ENCODE measurements at places on chromosomes 2 and 18. TPM values are rescaled to one million over a fixed set of nuclear protein-coding genes. Genes with fewer than 3 reads are reported as not detected.

The OTOF gene
- total RNA-seq, result 1.7 TPM

The ACTG2 gene
- total RNA-seq, result 1.3 TPM

GRCh38 chr2:240431661-240432424 lies 3.6 kb upstream of the GPC1 start:
- DNase-seq, result peak; percentile 9
- no peaks in the 10 kb centered on the region for H3K27me3 ChIP-seq
- H3K36me3 ChIP-seq, result no peaks in the 10 kb centered on the region
- H3K4me1 ChIP-seq, result peaks cover 6% of the 10 kb centered on the region
- H3K4me3 ChIP-seq, result no peak overlapping the region

The BIN1 gene
- 25.0 TPM for total RNA-seq

The ARHGEF33 gene
- 6.2 TPM for total RNA-seq

The DCDC2C gene
- total RNA-seq, result 10.6 TPM

The GLI2 gene
- total RNA-seq, result 16.5 TPM

DNA sequence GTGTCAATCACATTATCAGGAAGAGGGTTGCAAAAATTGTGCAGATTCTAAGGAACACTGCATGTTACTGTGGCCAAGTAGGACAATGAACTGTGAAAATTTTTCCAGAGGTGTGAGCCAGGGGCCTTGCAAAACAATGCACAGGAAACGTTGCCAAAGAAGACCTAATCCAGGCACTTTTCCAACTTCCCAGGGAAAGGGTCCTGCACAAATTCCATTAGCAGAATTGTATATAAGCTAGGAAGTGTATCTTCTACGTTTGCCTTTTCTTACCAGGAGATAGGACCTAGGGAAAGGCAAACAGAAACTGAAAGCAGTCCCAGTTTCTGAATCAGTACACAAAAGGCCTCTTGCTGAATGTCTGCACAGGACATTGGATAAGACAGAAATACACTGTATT lies 1888.3 kb upstream of the CELF4 start:
- H3K4me1 ChIP-seq, result peaks cover 4% of the 10 kb centered on the region
- no peak for DNase-seq
- H3K27me3 ChIP-seq, result no peaks in the 10 kb centered on the region
- H3K27ac ChIP-seq, result no peak overlapping the region
- H3K4me3 ChIP-seq, result no peak overlapping the region

The MBOAT2 gene
- 24.8 TPM for total RNA-seq

- no peak overlapping the region for H3K4me3 ChIP-seq
- H3K4me1 ChIP-seq, result no peaks in the 10 kb centered on the region
- no peak for DNase-seq
- no peaks in the 10 kb centered on the region for H3K27me3 ChIP-seq
- no peaks in the 10 kb centered on the region for H3K36me3 ChIP-seq
These were observed 4.9 kb upstream of the FIGLA start for GRCh38 chr2:70795164-70795995.

GRCh38 chr2:231571661-231572191 lies 20.9 kb upstream of the TEX44 start:
- H3K27ac ChIP-seq, result no peak overlapping the region
- H3K4me1 ChIP-seq, result no peaks in the 10 kb centered on the region
- no peak for DNase-seq

DNA sequence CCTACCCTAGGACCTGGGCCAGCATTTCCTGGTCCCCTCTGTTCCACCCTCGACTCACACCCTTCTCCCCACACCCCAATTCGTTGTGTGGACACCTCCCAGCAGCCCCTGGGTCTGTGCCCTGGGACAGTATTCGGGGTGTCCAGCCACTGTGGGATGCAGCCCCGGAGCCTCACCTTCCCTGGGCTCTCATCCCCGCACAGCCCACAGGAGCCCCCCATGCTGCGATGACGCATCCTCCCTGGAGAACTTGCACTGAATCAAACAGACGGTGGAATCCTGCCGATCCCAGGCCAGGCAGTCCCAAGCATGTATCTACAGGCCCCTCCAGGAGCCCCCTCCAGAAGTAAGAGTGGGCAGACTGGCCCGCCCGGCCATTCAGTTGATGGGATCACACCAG lies 9.7 kb downstream of the ITM2C start:
- no peaks in the 10 kb centered on the region for H3K27me3 ChIP-seq
- H3K4me1 ChIP-seq, result peaks cover 3% of the 10 kb centered on the region
- H3K27ac ChIP-seq, result no peak overlapping the region
- no peak for DNase-seq

The ILKAP gene
- total RNA-seq, result 65.3 TPM

- no peak for DNase-seq
- H3K4me1 ChIP-seq, result no peaks in the 10 kb centered on the region
- no peak overlapping the region for H3K4me3 ChIP-seq
- no peaks in the 10 kb centered on the region for H3K27me3 ChIP-seq
These were observed 113.3 kb upstream of the FOSL2 start for GRCh38 chr2:28279371-28279770.

The HOXD13 gene
- 0.31 TPM for total RNA-seq

DNA sequence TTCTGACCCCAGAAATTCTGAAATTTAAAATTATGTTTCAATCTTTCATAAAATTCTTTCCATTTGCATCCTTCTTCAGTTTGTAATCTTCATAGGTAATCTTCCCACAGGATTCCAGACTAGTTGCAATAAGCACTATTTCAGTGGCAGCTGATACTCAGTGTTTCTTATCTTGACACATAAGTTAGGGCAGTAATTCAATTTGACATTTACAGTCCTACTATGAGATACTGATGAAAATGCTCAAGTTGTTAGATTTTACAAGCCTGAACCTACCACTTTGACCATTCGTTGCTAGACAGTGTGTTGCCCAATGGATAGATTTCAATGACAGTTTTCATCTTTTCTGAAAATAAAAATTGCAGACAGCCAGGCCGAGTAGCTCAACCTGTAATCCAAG lies 10.4 kb downstream of the METTL21A start:
- H3K4me3 ChIP-seq, result no peak overlapping the region
- H3K27ac ChIP-seq, result no peak overlapping the region
- H3K27me3 ChIP-seq, result no peaks in the 10 kb centered on the region
- H3K36me3 ChIP-seq, result no peaks in the 10 kb centered on the region
- DNase-seq, result no peak

- peaks cover 5% of the 10 kb centered on the region for H3K4me1 ChIP-seq
- H3K27ac ChIP-seq, result no peak overlapping the region
- no peaks in the 10 kb centered on the region for H3K27me3 ChIP-seq
- no peaks in the 10 kb centered on the region for H3K36me3 ChIP-seq
- peak; percentile 44 for DNase-seq
These were observed 29.2 kb upstream of the POMC start for GRCh38 chr2:25197336-25198208.

DNA sequence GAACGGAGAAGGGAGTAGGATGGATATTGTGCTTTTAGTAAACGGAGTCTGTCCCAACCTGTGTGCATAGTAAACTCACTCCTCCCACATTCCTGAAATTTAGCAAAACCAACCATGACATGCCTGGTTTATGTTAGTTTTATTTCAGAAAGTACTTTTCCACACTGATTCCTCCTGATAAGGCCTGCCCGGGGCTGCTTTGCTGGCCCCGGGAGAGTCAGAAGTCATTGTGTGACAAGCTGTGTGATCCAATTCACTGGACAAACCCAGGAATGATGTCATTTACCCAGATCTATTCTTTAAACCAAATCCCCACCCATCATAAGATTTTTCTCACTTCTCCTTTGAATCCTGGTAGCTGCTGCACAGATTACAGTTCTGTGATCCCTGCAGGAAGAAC lies 109.0 kb downstream of the SETBP1 start:
- no peak for DNase-seq
- H3K27ac ChIP-seq, result no peak overlapping the region
- H3K36me3 ChIP-seq, result no peaks in the 10 kb centered on the region
- no peak overlapping the region for H3K4me3 ChIP-seq

DNA sequence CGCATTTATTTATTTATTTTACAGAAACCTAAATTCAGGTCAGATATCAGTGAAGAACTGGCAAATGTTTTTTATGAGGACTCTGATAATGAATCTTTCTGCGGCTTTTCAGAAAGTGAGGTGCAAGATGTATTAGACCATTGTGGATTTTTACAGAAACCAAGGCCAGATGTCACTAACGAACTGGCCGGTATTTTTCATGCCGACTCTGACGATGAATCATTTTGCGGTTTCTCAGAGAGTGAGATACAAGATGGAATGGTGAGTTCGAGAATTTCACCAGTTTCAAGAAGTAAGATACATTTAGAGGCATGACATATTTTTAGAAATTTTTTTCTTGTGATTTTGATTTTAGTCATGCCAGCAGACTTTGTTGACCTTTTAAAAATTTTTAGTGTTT lies 4.6 kb downstream of the CDCA7 start:
- DNase-seq, result no peak
- no peak overlapping the region for H3K4me3 ChIP-seq
- no peaks in the 10 kb centered on the region for H3K27me3 ChIP-seq
- H3K27ac ChIP-seq, result no peak overlapping the region
- H3K36me3 ChIP-seq, result no peaks in the 10 kb centered on the region

GRCh38 chr2:10524341-10524740 lies 76.2 kb upstream of the ODC1 start:
- H3K27me3 ChIP-seq, result no peaks in the 10 kb centered on the region
- no peaks in the 10 kb centered on the region for H3K36me3 ChIP-seq
- H3K4me1 ChIP-seq, result no peaks in the 10 kb centered on the region
- H3K4me3 ChIP-seq, result no peak overlapping the region
- no peak overlapping the region for H3K27ac ChIP-seq

The UGT1A7 gene
- total RNA-seq, result 0.19 TPM

DNA sequence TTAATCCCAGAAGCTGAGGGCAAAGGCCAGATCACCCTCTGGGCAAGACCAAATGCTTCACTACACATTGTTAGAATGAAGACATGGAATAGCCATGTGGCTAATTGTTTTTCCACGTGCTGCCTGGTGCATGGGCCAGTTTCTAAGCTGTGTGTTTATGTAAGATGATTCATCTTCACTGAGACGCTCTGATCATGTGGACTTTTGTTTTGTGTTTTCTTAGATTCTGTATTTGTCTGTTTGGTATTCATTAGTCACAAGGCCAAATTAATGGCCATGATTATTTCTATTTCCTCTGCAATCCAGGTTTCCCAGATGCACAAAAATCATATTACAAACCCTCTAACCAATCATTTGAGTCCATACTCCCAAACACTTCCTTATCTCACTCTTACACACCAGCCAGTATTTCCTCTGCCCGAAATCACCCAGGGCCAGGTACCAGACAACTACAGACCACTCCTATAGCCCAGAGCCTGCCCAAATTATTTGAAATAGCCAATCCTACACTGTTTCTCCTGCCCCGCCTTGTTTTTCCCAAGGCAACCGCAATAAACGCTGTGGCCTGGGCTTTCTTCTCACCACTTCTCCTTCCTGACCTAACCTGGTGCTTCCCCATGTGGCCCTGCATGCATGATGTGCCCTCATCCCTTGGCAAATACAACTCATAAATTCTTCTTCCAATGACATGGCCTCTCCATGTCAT lies 94.2 kb upstream of the SP3 start:
- no peaks in the 10 kb centered on the region for H3K36me3 ChIP-seq
- H3K27ac ChIP-seq, result no peak overlapping the region
- H3K4me3 ChIP-seq, result no peak overlapping the region
- no peak for DNase-seq
- no peaks in the 10 kb centered on the region for H3K27me3 ChIP-seq

GRCh38 chr18:52523566-52523965 lies 183.6 kb downstream of the DCC start:
- no peaks in the 10 kb centered on the region for H3K36me3 ChIP-seq
- no peak for DNase-seq
- H3K4me3 ChIP-seq, result no peak overlapping the region
- H3K27me3 ChIP-seq, result no peaks in the 10 kb centered on the region
- no peak overlapping the region for H3K27ac ChIP-seq
- no peaks in the 10 kb centered on the region for H3K4me1 ChIP-seq

GRCh38 chr18:58512648-58513588 lies 116.0 kb downstream of the ALPK2 start:
- no peak for DNase-seq
- no peaks in the 10 kb centered on the region for H3K4me1 ChIP-seq
- no peak overlapping the region for H3K27ac ChIP-seq
- H3K36me3 ChIP-seq, result no peaks in the 10 kb centered on the region
- no peaks in the 10 kb centered on the region for H3K27me3 ChIP-seq
- H3K4me3 ChIP-seq, result no peak overlapping the region

GRCh38 chr2:199315299-199316179 lies 142.2 kb downstream of the SATB2 start:
- no peak overlapping the region for H3K4me3 ChIP-seq
- H3K36me3 ChIP-seq, result no peaks in the 10 kb centered on the region
- H3K4me1 ChIP-seq, result no peaks in the 10 kb centered on the region

The CFC1 gene
- total RNA-seq, result 2.3 TPM

DNA sequence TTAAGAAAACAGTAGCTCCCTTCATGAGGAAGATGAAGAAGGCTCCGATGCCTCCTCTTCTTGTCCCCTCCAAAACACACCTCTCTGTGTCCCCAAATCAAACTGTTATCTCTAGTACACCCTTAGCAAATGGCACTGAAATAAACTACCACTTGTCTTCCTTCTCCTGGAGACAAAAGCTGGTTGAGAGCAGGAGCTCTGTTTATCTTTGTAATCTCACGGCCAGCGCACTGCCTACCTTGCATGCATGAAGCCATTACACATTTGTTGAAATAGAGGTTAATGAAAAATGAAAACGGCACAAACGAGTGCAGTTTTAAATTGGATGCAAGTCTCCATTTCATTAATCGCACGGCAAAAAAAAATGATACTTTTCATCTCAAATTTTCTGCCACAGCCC lies 113.7 kb downstream of the EPB41L3 start:
- DNase-seq, result no peak
- H3K27me3 ChIP-seq, result no peaks in the 10 kb centered on the region

GRCh38 chr2:172623249-172623965 lies 67.5 kb downstream of the PDK1 start:
- H3K4me3 ChIP-seq, result no peak overlapping the region
- H3K27me3 ChIP-seq, result no peaks in the 10 kb centered on the region
- no peak overlapping the region for H3K27ac ChIP-seq
- DNase-seq, result no peak

DNA sequence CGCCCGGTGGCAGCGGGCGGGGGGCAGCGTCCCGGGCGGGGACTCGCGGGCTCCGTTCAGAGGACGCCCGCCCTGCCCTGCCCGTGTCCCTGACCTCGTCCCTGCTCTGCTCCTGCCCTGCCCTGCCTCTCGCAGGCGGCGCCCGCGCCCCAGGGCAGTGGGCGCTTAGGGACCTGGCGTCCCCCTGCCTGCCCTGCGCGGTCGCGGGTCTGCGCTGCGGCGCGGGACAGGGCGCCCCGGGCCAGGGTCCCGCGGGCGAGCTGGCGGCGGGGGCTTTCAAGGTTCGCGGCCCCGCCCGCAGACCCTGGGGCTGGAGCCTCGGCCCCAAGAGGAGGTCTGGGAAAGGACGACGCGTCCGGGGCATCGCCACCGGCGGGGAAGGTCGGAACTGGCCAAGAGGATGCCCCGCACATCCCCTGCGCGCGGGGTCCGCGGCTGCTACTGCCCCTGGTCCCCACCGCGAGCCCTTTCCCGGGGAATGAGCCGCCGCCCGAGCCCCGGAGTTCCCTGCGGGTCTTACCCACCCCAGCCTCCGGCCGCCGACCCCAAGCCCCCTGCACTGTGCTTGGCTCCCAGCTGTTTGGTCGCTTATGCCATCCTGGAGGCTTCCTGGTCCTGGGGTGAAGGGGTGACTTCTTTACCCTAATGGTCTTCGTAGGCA lies 679 bp downstream of the RNF144A start:
- no peak overlapping the region for H3K27ac ChIP-seq
- peaks cover 19% of the 10 kb centered on the region for H3K4me1 ChIP-seq
- no peak for DNase-seq
